Activated CD4-positive, alpha-beta T cell treated with anti-CD3 and anti-CD28 coated beads, Interleukin-2, amount 10 ng/mL, durations not matched to agents 7 days and 5 days (primary cell): ENCODE measurements at places on chromosomes 1 and 21.

DNA sequence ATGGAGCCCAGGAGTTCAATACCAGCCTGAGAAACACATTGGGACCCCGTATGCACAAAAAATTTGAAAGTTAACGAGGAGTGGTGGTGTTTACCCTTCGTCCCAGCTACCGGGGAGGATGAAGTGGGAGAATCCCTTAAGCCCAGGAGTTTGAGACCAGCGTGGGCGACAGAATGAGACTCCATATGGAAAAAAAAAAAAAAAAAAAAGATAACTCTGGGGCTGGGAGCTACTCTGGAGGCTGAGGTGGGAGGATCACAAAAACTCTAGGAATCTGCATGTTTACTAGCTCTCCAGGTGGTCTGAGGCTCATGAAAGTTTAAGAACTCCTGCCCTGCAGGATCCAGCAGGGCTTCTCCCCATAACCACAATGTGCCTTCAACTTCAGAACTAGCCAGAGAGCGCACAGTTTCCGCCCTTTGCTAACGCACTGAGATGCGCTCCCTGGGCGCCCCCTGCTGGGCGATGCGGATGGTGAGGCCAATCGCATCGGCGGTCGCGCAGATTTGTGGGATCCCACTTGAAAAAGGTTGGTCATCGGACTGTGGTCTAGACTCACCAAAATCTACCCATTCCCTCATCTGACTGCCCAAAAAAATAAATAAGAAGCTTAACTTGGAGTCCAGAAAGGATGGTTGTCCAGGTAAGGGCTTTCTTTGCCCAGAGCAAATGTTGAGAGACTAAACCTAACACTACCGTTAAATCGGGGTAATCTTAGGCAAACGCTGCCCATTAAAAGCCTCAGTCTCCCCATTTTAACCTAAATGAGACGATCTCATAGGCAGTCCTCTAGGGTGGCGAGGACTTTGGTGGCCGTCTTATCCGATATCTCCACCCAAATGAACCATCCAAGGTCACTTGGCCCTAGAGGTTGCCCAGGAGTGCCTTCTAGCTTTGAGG is 8.8 kb downstream of the ZNF683 start:
- peak; percentile 87 for DNase-seq

DNA sequence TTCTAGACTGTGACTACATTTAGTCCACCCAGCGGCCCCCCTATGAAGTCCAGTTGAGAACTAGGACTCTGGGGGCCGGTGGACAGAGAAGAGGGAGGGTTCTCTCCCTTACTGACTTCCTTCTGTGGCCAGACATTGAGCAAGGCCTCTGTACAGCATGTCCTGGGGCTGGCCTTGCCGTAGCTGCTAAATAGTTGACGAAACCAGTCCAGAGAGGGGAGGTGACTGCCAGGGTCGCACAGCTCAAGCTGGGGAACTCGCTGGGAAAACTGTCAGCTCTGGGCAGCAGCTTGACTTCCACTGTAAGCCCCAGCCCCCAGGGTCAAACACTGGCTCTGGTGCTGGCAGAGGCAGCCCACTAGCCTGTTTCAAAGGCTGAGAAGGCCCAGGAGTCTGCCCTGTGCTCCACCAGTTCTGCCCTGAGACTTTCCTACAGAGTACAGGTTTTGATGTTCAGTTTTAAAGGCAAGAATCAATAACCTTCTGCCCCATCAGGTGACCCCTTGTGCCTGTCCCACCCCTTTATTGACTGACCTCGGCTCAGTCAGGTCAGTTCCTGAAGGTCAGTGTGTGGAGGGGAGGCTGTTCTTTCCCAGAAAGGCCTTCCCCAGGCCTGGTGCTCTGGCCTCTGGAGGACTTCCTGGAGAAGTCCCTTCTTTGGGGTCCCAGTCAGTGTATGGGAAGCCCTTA is 14.1 kb downstream of the PCSK9 start:
- no peak for DNase-seq

DNA sequence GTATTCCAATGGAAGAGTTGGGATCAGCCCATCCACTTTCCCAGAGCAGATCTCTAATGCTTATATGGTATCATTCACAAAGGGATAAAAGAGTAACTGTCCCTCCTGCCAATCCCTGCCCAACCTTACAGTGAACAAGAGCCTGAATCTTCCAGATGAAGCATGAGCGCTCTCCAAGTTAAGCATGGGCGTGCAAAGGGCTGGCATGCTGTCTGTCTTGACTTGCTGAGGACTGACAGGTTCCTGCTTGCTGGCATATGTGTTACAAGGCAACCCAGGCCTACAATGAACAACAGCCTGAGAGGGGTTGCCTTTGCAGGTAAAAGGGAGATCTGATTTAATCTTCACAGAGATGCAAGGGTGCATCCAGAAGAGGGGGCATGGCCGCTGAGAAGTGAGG is 155.6 kb upstream of the SOD1 start:
- DNase-seq: no peak

- DNase-seq: no peak
Observed at GRCh38 chr1:40820911-40821693, 37.5 kb downstream of the KCNQ4 start.

DNA sequence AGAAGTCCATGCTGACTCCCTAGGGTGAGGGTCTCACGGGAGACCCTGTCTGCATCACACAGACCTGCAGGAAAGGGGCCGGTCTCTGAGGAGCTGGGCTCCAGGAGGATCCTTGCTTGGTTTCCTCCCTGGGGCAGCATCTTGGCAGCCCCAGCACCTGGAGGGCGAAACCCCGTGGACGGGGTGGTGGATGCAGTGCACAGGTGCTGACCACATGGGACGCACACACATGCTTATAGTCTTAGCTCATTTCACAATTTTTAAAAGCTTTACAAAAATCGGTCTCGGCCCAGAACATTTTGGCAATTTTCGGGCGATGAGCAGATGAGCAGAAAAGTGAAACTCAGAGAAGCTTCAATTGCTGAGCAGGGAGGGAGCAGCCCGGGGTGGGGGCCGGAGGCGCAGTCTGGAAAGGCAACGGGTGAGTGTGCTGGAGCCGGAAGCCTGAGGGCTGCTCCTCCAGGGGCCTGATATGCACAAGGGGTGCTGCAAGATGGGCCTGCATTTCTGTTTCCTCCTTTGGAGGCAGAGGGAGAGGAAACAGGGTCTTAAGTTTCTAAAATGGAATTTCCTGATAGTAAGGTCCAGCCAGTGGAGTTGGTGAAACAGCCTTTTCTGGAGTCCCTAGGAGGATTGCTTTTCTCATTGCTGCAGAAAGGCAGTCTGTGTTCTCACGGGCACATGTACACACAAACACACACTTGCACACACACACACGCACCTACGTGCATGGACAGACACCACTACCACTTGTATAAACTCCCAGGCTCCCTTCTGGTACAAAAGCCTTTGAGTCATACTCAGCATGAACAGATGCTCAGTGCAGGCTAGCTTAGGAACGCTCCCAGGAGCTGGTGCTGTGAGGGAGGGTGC is 60.6 kb downstream of the SCCPDH start:
- DNase-seq: peak; percentile 31

DNA sequence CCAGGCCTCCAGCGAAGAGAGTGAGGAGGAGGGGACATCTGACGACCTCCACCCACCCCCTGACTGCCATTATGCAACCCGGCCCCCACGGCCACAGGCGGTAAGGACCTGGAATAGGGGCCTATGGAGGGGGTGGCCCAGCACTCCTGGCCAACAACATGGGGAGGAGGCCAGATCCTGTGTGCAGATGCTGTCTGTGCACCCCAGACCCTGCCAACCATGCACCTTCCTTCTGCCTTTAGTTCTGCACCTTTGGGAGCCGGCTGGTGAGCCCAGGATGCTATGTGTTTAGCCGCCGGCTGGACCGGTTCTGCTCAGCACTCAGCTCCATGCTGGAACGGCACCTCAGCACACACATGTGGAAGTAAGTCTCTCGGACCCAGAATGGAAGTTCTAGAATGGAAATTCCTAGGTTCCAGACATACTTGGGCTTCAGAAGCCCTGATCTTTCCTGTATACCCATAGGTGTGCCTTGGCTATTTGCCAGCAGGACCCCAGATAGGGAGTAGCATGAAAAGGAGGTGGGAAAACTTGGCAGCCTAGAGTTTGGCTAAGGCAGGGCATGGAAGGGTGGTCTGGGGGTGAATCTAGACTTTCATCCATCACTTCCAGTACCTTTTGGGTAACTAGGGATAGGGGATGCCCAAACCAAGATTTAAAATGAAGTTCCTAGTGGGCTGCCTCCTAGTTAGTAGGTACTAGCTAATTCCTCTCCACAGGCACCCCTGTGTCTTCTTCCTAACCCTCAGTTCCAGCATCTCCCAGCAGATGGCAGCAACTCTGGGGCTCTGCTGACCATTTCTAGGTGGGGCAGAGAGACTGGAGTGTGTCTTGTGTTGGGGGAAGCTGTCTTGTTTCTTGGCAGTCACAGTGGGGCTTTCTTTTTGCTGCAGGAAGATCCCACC is 3.6 kb upstream of the CYB561D1 start:
- peak; percentile 84 for DNase-seq

- DNase-seq: no peak
Observed at GRCh38 chr1:228288536-228289238, 80.8 kb downstream of the OBSCN start.
